ENCODE measurements at places on chromosomes 2 and 18.

DNA sequence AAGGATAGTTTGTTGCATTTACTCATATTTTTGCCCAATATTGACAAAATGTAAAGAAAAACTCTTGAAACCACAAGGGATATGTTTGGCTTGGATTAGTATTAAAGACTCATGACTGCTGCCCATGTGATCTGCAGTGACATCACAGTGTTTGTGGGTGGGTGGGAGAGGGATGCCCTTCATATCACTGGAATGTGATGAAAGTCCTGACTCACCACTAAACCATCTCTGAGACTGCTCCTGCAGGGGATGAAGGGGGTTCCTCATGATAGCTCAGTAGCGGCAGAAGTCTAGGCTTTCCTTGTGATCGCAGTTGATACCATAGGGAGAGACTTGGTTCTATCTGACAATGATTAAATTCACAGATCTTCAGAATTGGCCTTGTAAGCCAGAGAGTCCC lies 451.2 kb downstream of the CNTNAP5 start:
- DNase-seq = no peak

DNA sequence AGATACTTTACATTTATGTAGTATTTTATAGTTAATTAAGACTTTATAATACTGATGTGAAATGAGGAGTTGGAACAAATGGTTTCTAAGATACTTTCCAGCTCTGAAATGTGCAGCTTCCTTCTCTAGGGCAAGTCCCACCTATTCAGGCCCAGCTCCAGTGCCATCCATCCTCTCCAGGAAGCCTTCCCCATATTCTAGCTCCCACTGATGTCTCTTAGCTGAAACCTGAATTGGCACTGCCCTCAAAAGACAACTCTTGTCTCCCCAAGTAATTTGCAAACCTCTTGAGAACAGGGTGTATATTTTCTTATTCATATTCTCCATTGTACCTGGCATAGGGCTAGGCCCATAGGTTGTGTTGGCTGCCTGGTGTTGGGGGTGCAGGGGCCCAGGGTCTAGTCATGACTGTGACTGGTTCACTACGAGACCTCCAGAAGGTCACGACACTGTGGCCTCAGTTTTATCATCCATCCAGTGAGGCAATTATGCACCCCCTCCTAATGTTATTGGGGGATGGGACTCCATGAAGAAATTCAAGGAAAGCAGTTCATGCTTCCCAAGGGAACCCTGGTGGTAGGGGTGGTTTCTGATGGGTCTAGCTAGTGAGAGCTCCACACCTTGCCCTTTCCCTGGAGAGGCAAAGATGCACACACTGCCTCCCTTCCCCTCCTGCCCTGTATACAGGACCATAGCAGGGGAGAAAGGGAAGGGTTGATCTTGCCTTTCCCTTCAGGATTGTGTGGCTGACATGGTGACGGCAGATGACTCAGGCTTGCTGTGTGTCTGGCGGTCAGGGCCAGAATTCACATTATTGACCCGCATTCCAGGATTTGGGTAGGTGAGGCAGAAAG lies 2.8 kb downstream of the WDR54 start:
- no peak for DNase-seq

DNA sequence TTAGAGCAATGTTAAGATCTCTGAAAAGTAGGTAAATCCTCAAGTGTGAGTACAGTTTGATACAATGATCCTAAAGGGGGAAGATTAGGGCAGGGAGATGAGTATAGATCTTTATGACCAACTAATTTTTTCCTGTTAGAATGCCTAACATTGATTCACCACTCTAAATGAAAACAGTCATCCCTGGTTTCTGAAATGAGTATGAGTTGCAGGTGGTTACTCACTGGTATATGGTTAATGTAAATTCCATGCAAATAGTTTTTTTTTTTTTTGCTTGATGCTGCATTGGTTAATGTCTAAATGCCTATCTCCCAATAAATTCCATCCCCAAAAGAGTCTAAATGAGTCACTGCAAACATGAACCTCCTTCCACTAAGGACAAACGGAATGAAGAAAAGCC lies 55.0 kb upstream of the SERPINB2 start:
- DNase-seq = no peak

GRCh38 chr2:173858291-173858731 lies 106.9 kb downstream of the SP3 start:
- no peak for DNase-seq

- no peak for DNase-seq
These were observed 99.5 kb upstream of the MMADHC start for GRCh38 chr2:149687052-149687427.

DNA sequence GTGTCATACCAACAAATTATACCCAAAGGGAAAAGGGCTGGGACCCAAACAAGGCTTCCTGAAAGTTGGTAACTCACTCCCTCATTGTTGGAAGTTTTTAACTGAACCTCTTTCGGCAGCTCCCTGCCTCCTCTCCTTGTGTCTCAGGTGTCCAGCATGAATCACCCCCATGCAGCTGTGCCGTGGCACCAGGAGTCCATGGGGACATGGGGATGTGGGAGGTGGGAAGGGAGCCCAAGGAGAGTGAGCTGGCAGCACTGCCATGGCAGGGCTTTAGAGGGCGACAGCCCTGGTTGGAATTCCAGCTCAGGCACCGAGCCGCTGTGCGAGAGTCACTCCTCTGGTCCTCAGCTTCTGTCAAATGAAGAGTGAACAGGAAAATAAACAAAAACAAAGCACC lies 12.5 kb upstream of the GYPC start:
- DNase-seq = no peak

DNA sequence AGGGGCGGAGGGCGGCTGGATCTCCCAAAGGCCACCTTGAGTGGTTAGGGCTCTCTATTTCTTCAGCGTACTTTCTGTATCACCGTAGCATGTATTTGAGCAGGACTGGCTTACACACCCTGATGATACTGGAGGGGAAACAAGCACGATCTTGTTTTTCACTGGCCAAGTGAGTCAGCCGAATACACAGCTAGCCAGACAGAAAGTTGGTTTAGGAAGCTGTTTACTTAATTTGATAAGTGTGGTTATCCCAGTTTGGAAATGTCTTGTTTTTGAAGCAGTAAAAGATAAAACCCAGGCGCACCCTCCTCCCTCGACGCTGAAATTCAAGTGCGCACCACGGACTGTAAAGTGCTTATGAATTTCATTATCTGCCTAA lies 582 bp downstream of the RIOK3 start:
- no peak for DNase-seq

DNA sequence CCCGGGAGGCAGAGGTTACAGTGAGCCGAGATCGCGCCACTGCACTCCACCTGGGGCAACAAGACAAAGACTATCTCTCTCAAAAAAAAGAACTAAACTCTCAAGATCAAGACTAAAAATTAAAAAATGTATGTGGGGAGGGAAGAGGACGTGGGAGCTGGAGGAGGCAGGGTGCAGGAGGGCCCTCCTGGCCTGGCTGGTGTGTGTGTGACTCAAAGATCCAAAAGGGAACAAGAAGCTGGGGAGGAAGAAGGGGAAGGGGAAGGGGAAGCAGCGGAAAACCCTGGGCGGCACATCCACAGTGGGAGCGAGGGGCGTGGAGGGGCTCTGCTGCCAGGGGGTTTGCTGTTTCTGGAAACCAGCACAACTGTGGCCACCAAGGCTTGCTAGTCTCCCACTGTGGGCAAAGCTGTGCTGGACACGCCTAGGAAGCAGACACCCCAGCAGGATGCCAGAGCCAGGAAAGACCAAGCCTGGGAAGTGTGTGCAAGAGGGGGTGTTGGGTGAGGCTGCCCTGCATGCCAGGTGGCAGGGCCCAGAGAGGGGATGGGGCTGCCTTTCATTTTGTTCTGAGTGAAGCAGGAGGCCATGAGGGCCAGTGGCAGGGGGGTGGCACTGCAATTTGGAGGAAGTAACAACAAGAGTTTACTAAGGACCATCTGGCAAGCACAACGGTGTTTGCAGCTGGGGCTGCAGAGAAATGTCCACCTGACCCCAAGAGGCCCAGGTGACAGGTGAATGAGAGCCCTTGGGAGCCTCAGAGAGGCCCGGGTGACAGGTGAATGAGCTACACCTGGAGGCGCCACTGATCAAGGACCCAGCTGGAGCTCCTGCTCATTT lies 44.5 kb downstream of the ANO7 start:
- DNase-seq = no peak

- no peak for DNase-seq
These were observed 42.7 kb upstream of the ACTR3 start for GRCh38 chr2:113847144-113847543.

GRCh38 chr2:239285932-239286230 lies 114.9 kb downstream of the HDAC4 start:
- DNase-seq = no peak

- DNase-seq = no peak
These were observed 61.7 kb downstream of the EML4 start for GRCh38 chr2:42230891-42231290.

DNA sequence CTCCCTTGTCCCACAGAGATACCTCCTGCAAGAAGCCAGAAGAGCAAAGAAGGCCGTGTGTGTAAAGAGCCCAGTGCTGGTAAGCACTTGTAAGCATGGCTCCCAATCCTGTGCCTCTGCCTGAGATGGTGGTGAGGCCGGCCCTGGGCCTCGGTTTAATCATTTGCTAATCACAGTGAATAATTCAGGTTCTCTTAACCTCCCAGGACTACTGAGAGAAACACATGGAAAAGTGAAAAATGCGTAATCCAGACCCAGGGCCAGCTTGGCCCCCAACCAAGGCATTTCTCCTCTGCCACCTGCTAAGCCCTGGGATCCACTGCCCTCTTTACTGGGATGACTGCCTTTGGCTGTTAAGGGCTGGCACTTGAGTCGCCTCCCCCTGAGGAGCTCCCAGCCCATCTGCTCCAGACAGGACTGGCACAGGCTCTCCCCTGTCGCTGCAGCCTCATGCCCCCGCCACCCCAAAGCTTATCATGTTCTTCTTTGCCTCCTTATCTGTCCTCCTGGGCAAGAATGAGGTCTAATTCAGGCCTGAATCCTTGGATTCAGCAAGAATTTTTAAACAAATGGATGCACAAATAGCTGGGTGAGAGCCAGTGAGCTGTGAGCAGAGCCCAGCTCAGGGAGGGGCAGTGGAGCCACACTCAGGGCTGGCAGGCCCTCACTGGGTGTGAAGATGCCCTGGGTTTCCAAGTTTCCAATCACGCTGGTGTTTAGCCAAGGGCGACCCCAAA lies 193.9 kb upstream of the HS6ST1 start:
- DNase-seq = no peak

- no peak for DNase-seq
These were observed 53.4 kb downstream of the THADA start for GRCh38 chr2:43542285-43542933.

DNA sequence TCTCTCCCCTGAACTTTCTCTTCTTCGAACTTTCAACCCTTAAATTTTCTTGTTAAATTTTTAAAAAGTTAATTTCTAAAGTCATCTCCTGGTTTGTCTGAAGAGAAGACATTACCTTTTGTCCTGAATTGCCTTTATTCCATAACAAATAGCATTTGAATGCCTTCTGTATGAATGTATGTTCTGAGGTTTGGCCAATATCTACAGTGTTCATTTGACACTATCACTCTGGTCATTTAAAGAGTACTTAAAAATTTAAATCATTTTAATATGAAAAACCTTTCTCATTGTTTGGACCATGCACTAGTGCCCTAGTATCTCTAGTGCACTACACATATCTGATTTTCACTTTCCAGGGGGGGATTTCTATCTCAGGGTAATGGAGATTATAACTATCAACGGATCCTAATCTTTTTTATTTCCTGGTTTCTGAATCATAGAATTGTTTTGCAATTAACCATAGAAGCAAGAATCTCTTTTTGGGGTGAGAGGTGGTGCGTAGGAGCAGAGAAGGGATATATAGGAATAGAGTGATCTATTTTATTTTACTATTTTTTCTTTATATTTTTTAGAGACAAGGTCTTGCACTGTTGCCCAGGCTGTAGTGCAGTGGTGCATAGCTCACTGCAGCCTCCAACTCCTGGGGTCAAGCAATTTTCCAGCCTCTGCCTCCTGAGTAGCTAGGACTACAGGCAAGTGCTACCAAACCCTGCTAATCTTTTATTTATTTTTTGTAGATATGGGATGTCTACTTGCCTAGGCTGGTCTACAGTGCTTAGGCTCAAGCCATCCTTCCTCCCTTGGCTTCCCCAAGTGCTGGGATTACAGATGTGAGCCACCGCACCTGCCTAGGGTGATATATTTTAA lies 25.5 kb downstream of the TANC1 start:
- no peak for DNase-seq

DNA sequence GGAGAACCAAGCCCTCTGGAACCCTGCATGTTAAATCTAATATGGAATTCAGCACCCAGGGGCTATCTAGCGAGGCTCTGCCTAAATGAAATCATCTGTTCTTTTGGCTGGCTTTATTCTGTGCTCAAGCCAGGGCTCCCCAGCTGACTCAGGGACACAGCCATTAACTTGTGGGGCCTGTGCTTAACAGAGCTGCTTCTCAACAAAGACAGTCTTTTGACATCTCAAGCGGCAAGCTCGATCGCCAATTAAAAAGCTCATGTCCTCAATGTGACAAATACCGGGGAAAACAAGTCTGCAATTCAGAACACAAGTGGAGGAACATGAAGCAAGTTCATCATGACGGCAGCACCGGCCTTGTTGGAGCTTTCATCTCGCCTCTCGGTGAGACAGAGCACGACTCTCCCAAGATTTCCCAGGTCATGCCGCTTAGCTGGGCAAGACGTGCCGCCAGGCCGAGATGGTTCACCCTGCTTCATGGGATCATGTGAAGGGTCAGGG lies 64.9 kb downstream of the KLHL29 start:
- DNase-seq = no peak

DNA sequence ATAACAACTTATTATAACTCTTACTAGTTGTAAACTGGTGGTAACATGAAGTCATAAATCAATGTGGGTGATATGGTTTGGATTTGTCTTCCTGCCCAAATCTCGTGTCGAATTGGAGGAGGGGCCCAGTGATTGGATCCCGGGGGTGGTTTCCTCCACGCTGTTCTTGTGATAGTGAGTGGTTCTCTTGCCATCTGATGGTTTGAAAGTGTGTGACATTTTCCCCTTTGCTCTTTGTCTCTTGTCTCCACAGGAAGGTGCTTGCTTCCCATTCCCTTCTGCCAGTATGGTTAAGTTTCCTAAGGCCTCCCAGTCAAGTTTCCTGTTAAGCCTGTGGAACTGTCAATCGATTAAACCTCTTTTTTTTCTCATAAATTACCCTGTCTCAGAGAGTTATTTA lies 321.6 kb downstream of the DSEL start:
- no peak for DNase-seq

DNA sequence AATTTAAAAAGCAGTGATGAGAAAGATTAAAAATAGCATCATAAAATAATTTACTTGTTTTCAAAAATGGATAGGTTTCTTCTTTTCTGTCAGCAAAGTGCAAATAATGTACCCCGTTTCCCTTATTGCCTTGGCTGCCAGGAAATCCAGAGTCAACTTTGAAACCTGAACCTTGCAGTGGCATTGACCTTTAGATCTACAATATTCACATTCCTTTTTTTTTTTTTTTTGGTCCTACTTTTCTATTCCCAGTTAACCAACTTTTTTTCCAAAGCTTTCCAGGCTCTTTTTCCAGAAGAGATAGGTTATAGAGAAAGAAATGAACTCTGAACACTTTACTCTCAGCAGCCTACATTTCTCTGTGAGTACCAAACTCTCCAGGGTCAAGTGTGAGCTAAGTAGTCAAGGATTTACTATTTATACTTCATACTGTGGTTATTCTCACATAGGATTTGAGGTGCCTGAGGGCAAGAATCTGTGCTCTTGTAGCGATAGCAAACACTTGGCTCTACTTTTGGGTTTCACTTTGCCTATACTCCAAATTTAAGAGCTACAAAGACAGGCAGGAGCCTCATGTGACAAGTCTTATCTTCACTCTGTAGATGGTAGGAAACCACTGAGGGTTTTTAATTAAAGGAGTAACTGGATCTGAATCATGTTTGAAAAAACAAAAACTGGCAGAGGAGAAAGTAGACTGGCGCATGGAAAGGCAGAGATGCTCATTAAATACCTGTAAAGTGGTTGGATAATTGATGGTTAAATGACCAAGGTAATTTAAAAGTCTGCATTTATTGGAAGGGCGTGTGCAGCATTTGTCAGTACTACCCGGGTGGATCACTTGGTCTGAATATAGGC lies 63.2 kb upstream of the TMEM17 start:
- no peak for DNase-seq

Data from smooth muscle cell of the brain vasculature (primary cell).